ENCODE measurements at places on chromosomes 16 and 17.

- DNase-seq: no peak
Observed at GRCh38 chr17:80025796-80026195, 9.9 kb downstream of the TBC1D16 start.

DNA sequence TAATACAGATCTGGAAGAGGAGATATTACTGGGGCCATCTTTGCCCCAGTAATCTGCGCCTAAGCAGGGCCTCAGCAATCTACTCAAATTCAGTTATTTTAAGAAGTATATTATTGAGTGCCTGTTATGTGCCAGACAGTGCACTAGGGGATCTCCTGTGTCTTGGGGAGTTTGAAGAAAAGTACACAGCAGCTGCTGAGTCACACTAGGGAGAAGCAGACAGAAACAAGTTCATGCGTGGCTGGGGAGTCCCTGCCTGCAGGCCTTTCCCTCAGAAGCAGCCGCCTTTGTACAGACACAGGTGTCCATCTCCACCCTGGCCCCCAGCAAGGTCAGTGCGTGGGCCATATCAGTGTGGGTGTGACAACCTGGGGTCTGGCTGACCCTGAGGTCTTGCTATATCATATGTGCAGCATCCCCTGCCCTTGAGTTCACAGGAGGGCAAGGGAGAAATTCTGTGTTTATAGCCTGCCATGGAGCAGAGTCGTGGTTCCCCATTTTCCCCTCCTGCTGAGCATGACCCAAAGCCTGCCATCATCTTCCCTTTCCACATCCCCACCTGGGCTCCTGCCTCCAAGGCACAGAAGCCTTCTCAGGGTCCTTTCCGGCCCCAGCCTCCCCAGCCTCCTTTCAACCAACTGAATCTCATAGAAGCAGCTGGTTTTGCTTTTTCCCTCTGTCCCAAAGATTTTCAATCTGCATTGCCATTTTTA lies 229.9 kb upstream of the SDK2 start:
- no peak for DNase-seq

- no peak for DNase-seq
Observed at GRCh38 chr17:62024866-62025265, 40.2 kb downstream of the MED13 start.

DNA sequence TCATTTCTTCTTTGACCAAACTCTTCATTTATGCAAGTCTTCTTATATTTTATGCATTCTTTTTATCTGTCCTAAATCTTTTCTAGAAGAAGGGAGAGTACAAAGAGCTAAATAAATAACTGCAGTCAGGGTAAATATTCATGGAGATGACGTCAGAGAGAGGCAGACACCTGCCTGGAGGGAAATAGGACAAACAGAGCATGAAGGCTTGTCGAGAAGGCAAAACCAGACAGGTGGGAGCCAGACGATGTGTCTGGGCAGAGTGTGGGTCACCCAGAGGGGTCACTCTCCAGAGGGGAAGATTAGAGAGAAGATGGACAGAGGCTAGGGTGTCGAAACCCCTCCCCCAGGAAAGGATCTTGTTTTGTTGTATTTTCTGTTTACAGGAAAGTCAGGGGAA lies 78.3 kb upstream of the RPL38 start:
- DNase-seq: no peak

DNA sequence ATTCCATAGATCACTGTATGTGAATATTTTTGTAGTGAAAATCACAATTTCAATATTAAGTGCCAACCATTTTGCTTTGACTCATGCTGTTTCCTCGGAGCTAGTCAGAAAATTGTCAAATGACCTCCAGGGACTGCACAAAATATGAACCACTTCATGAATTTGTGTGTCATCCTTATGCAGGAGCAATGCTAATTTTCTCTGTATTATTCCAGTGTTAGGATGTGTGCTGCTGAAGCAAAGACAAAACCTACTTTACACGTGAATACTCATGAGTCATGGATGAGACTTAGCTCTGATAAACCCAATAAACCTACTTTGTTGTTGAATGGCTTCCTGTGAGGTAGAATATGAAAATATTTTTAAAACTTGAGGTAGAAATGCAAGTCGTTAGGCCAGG lies 65.2 kb downstream of the SHCBP1 start:
- no peak for DNase-seq

DNA sequence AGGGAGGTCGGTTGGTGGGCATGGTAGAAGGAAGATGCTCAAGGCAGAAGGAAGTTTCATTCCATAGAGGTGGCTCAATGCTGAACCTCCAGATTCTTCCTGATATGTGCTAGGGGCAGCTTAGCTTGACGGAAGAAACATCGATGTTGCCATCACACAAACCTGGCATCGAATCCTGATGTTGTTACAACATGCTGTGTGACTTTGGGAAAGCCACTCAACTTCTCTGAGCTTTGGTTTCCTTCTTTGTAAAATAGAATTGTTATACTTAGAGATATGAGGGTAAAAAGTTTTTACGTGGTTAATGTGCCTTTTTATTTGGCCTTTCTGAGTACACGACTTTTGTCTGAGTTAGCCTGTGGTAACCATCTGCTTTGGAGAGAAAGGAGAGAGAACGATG lies 287.9 kb downstream of the SHISA9 start:
- no peak for DNase-seq

DNA sequence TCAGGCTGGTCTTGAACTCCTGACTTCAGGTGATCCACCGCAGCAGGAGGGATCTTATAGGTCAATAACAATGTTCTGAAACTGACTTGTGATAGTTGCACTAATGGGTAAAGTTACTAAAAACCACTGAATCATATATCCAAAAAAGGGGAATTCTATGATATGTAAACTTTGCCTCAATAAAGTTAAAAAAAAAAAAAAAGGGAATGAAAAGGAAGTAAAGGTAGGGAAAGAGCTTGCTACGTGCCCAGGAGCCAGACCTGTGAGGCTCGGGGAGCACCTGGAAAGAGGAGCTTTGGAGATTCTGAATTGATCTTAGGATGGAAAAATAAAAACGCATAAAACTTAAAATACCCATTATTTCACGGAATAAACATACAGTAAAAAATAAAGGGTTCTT lies 20.8 kb upstream of the TRAP1 start:
- no peak for DNase-seq

- DNase-seq: no peak
Observed at GRCh38 chr16:31354394-31355291, at the start of gene ITGAX. ITGAX (plus strand) TSS chr16:31355176; CDS start chr16:31355255, 79 bp downstream.

- DNase-seq: no peak
Observed at GRCh38 chr17:49987681-49988441, 7.2 kb downstream of the DLX3 start.

DNA sequence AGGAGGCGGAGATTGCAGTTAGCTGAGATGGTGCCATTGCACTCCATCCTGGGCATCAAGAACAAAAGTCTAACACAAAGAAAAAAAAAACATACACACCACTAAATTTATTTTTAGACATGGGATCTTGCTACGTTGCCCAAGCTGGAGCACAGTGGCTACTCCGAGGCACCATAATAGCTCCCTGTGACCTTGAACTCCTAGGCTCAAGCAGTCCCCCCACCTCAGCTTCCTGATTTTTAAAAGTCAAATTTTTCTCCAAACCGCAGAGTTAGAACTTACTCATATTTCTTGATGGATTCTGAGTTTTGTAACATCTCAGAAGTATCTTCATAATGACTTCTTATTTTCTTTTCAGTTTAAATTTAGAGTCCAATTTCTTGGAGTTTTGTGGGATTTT lies 3.4 kb downstream of the CMTM4 start:
- no peak for DNase-seq

- DNase-seq: no peak
Observed at GRCh38 chr16:87491522-87492290, 1.1 kb downstream of the ZCCHC14 start.

GRCh38 chr16:81831722-81832126 lies 52.6 kb downstream of the PLCG2 start:
- no peak for DNase-seq

GRCh38 chr17:42288803-42289610 lies 709 bp downstream of the STAT5A start:
- no peak for DNase-seq

GRCh38 chr17:17440010-17440843 lies 36.6 kb upstream of the MED9 start:
- peak; percentile 19 for DNase-seq

- no peak for DNase-seq
Observed at GRCh38 chr17:74754832-74755231, 6.4 kb downstream of the NHERF1 start.

DNA sequence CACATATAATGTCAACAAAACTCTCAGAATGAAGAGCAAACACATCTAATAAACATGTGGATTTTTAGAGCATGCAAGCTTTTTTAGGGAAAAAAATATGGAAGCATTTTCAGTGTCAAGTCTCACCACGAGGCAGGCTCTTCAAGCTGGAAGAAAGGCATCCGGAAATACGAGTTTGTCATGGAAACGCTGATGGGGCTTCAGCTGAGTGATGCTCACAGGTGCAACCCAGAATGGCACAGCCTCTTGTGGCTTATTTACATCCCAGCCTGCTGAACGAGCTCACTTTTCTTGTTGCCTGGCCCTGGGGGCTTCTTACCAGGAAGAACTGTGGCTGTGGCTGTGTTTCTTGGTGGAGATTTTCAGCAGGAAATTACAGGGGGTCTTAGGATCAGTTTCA lies 24.1 kb upstream of the DYNLL2 start:
- DNase-seq: no peak

GRCh38 chr17:2954898-2955445 lies 108.4 kb downstream of the OR1D5 start:
- DNase-seq: peak; percentile 72

Data from SW 1271 (cell line).